ENCODE measurements at places on chromosomes 12 and 14. TPM values are rescaled to one million over a fixed set of nuclear protein-coding genes. Genes with fewer than 3 reads are reported as not detected.

SNW1 gene
- 63.8 TPM for total RNA-seq

PPP1R1A gene
- total RNA-seq = 0.20 TPM

TOMM20L gene
- not detected for total RNA-seq

NEUROD4 gene
- total RNA-seq = not detected

KRT82 gene
- not detected for total RNA-seq

RNF10 gene
- 101 TPM for total RNA-seq

DEGS2 gene
- 1.6 TPM for total RNA-seq

TCP11L2 gene
- total RNA-seq = 2.6 TPM

LALBA gene
- not detected for total RNA-seq

GPR84 gene
- not detected for total RNA-seq

All from A549 treated with ZK216348 at 1 μM for 4 hours (cell line).